Skeletal muscle tissue (tissue), 5 donors: ENCODE measurements at places on chromosomes 1 and 21. TPM values are rescaled to one million over a fixed set of nuclear protein-coding genes. Genes with fewer than 3 reads are reported as not detected.

SPOCD1 gene
- total RNA-seq = not detected

ITLN2 gene
- not detected for total RNA-seq

HMGCS2 gene
- total RNA-seq = 2.1 TPM

LCE1E gene
- total RNA-seq = not detected

KCNJ9 gene
- total RNA-seq = not detected

MTR gene
- total RNA-seq = 23.5 TPM

PIP5K1A gene
- 51.7 TPM for total RNA-seq

HENMT1 gene
- 21.9 TPM for total RNA-seq
